ENCODE measurements at places on chromosomes 7 and 10. TPM values are rescaled to one million over a fixed set of nuclear protein-coding genes. Genes with fewer than 3 reads are reported as not detected.

SEMA3E gene
- total RNA-seq: 883 TPM

KCNMA1 gene
- total RNA-seq: 0.70 TPM

UCMA gene
- total RNA-seq: not detected

GPR26 gene
- total RNA-seq: not detected

PLCE1 gene
- 13.1 TPM for total RNA-seq

RGR gene
- total RNA-seq: not detected

NOC3L gene
- 18.8 TPM for total RNA-seq

TMEM176A gene
- not detected for total RNA-seq

HMX3 gene
- not detected for total RNA-seq

MICALL2 gene
- total RNA-seq: 18.1 TPM

MLXIPL gene
- 33.6 TPM for total RNA-seq

EIF5AL1 gene
- 0.23 TPM for total RNA-seq

RBP4 gene
- 0.82 TPM for total RNA-seq

SCIN gene
- 0.11 TPM for total RNA-seq

LRWD1 gene
- 37.6 TPM for total RNA-seq

INMT gene
- 3.3 TPM for total RNA-seq

CCDC136 gene
- 49.3 TPM for total RNA-seq

PDIA4 gene
- total RNA-seq: 369 TPM

OGDHL gene
- total RNA-seq: 13.0 TPM

SKAP2 gene
- total RNA-seq: 4.3 TPM

C10orf143 gene
- 3.5 TPM for total RNA-seq

TOMM7 gene
- total RNA-seq: 394 TPM

OR6V1 gene
- total RNA-seq: not detected

NANOS1 gene
- 1.7 TPM for total RNA-seq

LRRD1 gene
- total RNA-seq: not detected

RAB19 gene
- total RNA-seq: 3.6 TPM

CHRM2 gene
- not detected for total RNA-seq

PTN gene
- 4.8 TPM for total RNA-seq

HNRNPA2B1 gene
- 913 TPM for total RNA-seq

PRSS37 gene
- total RNA-seq: not detected

TRPV5 gene
- total RNA-seq: 0.15 TPM

PHYHIPL gene
- 0.52 TPM for total RNA-seq

SGPL1 gene
- total RNA-seq: 103 TPM

LEP gene
- not detected for total RNA-seq

GIMAP2 gene
- total RNA-seq: not detected

TUBAL3 gene
- total RNA-seq: not detected

SSC4D gene
- 21.9 TPM for total RNA-seq

PRKCQ gene
- 21.0 TPM for total RNA-seq

HDAC9 gene
- total RNA-seq: 2.0 TPM

SPAG6 gene
- total RNA-seq: 2.1 TPM

C10orf105 gene
- 0.27 TPM for total RNA-seq

PIP gene
- not detected for total RNA-seq

KCNIP2 gene
- 3.1 TPM for total RNA-seq

FKBP6 gene
- total RNA-seq: not detected

ZNF438 gene
- total RNA-seq: 2.6 TPM

EVX1 gene
- 0.28 TPM for total RNA-seq

Data from endodermal cell (in vitro differentiated cells).